ENCODE measurements at places on chromosomes 4 and X.

DNA sequence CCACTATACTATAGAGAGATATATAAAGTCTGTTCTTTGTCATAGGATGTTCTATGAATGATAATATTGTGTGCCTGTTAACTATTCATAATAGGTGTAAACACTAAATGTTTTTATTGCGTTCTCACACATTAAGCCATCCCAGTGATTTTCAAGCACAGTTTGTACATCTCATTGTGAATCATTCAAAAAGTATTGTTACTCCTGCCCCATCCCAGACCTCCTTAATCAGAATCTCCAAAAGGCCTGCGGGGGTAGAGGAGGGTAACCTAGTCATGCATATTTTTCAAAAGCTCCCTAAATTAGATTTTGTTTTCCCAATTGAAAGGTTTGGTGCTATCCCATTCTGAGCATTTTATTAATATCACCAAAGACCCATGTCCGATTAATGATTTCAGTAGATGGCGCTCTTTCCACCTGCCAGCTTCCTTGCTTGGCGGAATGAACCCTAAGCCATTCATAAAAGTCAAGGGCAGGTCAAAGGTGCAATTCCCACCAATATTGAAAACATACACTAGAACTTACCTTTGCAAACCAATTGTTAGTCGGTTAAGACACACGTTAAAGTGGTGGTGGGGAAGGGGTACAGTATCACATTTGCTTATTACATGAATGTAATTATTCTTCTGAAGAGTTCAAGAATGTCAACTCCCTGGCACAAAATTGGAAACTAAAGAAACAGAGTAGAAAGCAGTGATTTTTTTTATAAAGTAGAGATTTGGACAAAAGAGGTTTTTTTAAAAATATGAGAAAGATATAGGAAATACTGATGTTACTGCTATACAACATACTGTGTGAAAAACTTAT is 5.8 kb upstream of the TET2 start:
- no peak for DNase-seq

DNA sequence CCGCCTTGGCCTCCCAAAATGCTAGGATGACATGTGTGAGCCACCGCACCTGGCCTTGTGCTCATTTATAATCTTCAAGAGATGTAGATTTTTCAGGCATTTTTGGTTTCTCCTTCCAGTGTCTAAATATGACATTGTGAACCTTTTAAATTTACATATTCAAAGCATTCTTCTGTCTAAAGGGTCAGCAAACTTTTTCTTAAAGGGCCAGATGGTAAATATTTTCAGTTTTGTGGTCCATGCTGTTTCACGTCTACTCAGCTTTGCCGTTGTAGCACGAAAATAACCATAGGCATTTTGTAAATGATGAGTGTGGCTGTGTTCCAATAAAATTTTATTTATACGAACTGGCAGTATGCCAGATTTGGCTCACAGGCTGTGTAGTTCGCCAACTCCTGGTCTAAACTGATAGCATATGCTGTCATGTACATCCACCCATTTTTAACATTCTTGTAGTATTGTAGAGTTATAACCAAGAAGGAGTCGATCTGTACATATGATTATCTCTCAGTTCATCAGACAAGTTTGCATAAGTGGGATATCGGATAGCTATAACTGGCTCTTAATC is 12.7 kb upstream of the GCNA start:
- DNase-seq, result no peak

DNA sequence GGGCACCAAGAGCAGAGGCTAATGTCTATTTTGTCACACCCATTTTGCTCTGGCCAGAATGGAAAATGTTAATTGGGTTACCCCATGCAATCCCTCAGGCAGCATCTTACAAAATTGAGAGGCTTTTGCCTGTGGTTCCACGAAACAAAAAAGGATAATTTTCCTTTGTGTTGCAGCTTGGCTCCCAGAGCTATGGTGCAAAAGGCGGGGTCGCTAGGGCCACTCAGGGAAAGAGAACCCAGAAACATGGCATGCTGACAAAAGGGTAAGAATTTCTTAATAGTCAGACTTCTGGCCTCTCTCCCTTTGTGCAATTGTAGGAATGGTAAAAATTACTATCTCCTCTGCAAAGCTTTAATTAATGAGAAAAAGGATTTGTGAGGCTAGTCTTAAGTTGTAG is 119.6 kb upstream of the BANK1 start:
- no peak for DNase-seq

- no peak for DNase-seq
Observed at GRCh38 chr4:56619816-56620215, 61.3 kb downstream of the HOPX start.

DNA sequence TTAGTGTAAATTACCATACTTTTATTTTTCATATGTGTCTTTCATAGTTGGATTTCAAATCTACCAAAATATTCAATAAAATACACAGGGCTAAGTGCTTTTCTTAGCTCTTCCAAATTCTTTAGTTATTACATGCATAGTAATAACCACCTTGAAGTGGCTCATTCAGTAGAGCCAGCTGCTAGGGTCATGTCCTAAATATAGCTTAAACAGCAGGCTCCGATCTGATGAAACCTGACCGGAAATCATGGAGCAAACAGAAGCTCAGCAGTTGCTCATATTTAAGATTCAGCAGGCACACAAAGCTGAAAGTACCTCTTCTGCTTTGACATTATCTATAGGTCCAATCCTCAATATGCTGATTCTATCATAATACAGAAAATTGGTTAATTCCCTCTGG is 1470.4 kb downstream of the ADGRL3 start:
- DNase-seq, result no peak

GRCh38 chrX:41293269-41293668 is 40.7 kb upstream of the DDX3X start:
- DNase-seq, result no peak

GRCh38 chrX:97132664-97133415 is 249.1 kb downstream of the RPA4 start:
- no peak for DNase-seq

DNA sequence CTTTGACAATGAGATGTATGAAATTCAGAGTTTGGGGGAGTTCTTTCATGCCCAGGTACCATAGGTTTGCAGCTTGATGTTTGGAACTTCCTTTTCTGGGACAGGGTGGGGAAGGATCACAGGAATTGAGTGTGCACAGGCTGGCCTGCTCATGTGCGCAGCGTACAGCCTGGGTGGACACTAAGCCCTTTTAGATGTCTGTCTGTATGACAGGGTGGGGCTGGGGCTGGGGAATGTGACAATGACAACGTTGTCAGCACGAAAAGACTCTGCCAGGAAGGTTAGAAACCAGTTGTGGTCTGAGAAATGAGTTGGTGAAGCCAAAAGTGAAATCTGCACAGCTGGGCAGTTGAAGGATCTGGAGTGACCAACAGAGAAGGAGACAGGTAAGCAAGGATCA is 47.4 kb downstream of the WWC2 start:
- no peak for DNase-seq

DNA sequence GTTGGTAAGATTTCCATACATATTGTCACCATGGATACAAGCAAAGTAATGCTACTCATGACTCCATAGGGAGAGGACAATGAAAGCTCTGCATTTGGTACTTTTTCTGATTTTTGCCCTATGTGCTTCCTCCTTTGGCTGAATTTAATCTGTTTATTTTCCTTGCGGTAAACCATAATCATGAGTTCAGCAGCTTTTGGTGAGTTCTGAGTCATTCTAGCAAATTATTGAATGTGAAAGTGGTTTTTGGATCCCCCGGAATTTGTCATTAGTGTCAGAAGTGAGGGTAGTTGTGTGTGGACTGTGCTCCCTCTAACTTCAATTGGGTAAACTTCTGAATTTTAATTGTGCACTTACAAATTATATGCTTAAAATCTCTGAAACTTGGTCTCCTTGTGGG is 170.3 kb downstream of the MOSPD2 start:
- DNase-seq, result no peak

DNA sequence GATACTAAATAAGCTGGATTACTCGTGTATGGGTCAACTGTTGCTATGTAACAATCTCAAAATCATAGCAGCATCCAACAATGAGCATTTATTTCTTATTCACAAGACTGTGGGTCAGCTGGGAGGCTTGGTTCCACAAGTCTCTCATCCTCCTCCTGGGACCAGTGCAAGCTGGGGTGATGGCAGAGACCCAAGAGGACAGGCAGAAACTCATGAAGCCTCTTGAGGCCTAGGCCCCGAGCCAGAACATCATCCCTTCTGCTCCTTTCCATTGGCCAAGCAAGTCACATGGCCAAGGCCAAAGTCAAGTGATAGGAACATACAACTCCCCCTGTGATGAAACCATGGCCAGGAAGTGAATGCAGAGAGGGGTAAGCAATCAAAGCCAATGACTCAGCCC is 422.1 kb downstream of the BCOR start:
- DNase-seq, result no peak
